ENCODE measurements at places on chromosomes 7 and 10.

DNA sequence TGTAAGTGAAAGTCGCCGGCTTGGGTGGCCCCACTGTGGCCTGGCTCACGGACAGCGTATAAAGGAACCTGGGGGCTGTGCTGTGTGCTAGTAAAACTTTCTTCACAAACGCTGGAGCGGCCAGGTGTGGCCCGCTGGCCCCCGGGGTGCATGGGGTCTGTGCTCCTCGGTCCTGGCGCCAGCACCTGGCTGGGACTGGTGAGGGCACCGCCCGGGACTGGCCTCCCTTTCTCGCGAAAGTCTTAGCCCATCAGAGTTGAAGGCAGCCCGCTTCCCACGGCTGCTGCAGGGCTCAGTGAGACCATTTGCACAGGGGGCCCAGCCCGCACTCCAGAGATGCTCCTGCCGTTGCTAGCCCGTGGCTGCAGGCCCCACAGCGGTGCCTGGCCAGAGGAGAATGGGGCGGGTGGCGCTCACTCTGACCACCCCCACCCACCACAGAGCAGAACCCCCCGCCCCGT is 5.8 kb downstream of the PWWP2B start:
- no peak for DNase-seq

DNA sequence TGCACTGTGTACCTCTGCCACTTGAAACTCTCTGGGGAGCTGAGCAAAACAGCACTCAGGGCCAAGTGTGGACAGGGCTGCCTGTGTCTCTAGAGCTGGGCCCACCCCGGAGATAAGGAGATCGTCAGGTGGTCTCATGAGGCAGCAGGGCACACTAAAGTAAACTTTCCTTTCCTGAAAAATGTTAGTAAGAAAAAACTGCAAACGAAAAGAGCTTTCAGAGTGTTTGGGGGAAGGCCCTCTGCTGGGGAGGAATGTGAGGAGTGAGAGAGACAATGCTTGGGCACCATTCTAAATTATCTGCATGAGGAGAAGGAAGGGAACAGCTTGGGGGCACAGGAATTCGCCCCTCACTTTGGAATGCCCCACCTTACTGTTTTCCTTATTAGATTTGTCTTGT is 127.7 kb downstream of the ATXN7L1 start:
- no peak for DNase-seq

GRCh38 chr10:104259999-104260774 is 5.5 kb downstream of the GSTO1 start:
- no peak for DNase-seq

DNA sequence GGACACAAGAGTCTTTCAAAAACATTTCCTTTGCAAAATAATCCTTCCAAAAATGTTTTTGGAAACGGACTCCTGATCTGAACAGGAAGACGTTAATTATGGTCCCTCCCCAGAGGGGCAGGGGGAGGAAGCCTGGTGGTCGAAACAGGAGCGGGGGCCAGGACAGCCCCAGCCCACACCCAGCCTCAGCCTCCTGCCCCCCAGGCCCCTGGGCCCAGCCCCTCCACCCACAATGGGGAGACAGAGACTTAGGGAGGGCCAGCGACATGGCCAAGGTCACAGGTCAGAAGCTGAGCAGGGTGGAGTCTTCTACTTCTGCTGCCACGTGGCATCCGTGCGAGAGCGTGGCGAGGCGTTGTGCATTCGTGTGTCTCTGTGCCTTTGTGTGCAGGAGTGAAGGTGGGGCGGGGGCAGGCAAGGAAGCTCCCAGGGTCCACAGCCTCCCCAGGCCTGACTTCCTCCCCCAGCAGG is 14.0 kb upstream of the GRIFIN start:
- DNase-seq, result no peak

- DNase-seq, result no peak
Observed at GRCh38 chr10:97612386-97612785, 20.9 kb downstream of the MORN4 start.

- DNase-seq, result no peak
Observed at GRCh38 chr7:17617857-17618651, 319.6 kb downstream of the AHR start.

GRCh38 chr7:138137423-138138171 is 61.3 kb downstream of the AKR1D1 start:
- DNase-seq, result no peak

DNA sequence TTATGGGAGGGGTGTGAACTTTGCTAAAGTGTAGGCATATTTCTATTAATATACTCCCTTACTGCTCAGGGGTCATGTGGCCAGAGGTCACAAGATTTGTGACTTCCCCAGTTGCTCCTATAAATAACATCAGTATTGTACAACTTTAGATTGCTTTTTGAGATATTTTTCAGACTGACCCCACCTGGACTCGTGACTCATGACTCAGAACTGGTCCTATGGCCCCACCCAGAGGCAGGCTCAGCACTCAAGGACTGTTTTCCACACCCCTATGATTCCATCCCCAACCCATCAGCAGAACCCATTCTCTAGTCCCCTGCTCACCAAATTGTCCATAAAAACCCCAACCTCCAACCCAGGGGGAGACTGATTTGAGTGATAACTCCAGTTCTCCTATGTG is 2.7 kb upstream of the CUL2 start:
- no peak for DNase-seq

GRCh38 chr7:37719077-37719476 is 35.5 kb downstream of the GPR141 start:
- no peak for DNase-seq

- no peak for DNase-seq
Observed at GRCh38 chr7:117349570-117349969, 26.7 kb upstream of the WNT2 start.

GRCh38 chr7:19295376-19295775 is 150.2 kb upstream of the FERD3L start:
- DNase-seq, result no peak

DNA sequence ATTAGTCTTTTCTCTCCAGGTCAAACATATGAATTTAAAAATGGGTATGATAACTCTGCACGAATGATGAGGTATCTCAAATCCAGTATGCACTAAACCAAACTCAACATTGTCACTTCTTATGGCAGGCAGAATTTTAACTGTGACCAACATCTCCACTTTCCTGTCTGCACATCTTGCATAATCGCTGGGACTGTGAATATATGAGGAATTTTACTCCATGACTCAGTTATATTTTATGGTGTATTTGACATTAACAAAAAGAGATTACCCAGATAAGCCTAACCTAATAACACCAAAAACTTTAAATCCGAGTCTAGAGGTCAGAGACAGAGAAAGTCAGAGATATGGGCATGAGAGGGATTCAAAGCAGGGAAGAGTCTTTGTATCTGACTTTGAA is 454.5 kb upstream of the SEMA3D start:
- no peak for DNase-seq

GRCh38 chr7:107874605-107875446 is 16.2 kb upstream of the DLD start:
- no peak for DNase-seq

- DNase-seq, result no peak
Observed at GRCh38 chr7:138352570-138353461, 107.2 kb upstream of the TRIM24 start.

GRCh38 chr10:62056219-62056618 is 154.7 kb downstream of the ARID5B start:
- no peak for DNase-seq

- DNase-seq, result no peak
Observed at GRCh38 chr7:44327981-44328380, 2.6 kb upstream of the CAMK2B start.

DNA sequence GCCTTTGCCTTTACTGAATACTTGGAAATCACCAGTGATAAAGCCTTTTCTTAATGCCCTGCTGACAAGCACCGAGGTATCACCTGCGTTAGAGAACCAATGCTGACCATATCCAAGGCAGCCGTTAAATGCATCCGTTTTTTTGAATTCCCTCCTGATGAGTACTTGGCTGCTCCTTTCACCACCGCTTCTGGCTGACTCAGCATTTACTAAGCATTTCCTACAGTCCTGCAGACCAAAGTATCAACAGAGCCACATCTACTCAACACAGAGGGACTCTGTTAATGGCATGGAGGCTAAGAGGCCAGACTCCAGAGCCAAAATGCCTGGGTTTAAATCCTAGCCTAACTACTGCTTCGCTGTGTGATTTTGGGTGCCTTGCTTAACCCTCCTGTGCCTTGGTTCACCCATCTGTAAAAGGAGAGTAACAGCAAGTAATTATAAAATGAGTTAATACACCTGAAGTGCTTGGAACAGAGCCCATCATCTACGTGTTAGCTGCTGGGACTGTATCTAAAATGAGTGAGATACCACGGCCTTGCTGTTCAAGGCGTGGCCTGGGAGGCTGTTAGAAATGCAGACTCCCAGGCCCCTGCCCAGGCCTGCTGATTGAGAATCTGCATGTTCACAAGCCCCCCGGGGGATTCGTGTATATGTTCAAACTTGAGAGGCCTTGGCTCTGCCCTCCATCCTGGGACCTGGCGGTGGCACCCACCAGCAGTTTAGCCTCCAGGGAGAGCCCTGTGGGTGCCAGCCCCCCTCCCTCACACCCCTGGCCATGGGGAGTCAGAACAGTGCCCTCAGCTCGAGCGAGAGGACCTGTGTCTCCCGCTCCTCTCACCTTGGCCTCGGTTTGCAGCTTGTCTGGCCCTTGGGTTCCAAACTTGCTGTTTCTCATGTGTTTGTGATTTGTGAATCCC is 30.8 kb upstream of the EFCAB10 start:
- no peak for DNase-seq

GRCh38 chr7:418636-419280 is 100.9 kb downstream of the PDGFA start:
- no peak for DNase-seq

DNA sequence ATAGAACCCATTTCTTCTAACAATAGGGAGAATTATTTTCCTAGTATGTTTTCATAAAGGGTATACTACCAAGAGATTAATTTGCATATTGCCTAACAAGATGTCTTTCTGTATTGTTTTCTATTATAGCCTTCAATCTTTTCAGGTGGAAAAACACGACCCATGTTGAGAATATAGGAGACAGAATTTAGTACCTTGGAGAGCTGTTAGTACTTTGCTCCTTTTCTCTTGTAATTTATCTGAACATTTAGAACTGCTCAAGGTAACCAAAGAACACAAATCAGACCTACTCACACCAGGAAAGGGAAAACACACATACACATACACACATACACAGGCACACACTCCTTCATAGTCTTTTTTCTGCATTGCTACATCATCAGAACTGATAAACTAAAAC is 7.8 kb upstream of the TRDMT1 start:
- DNase-seq, result no peak

DNA sequence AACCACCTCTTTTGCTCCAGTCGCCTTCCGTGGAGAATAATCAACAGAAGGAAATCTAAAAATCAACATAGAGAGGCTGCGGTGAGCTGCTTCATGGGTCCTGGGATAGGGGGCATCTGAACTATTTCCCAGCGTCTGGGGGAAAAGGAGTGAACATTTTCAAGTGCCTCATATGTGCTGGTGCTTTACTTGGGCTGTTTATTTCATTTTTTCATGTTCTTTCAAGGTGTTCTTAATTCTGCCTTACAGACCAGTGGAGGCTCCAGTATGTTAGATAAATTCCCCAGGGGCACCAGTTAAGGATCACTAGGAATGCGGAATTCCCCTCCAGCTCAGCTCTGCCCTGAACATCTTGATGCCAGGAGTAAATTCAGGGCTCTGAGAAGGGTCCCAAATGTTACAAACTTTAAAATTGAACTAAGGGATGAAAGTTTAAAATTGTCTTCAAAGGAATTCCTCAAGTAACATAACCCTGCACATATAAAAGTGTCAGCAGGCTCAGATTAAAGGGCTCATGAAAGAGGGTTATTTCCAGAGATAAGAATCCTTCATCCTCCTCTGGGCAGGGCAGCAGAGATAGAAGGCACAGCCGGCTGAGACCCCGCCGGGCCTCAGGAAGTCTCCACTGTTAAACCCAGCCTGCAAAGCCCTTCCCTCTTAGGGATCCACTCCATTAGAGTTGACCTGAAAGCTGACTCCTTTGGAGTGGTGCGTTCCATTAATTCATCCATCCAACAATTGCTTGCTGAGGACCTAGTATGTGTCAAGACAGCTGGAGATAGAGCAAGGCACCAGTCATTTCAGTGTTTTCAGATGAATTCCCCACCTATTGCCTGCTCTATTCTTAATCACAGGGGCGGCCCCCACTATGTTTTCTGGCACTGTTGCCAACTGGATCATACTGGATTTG is 345.8 kb downstream of the KCNMA1 start:
- no peak for DNase-seq

- no peak for DNase-seq
Observed at GRCh38 chr10:520402-520787, 169.1 kb downstream of the DIP2C start.

GRCh38 chr10:89390476-89391225 is 1.8 kb upstream of the IFIT1 start:
- DNase-seq, result no peak

DNA sequence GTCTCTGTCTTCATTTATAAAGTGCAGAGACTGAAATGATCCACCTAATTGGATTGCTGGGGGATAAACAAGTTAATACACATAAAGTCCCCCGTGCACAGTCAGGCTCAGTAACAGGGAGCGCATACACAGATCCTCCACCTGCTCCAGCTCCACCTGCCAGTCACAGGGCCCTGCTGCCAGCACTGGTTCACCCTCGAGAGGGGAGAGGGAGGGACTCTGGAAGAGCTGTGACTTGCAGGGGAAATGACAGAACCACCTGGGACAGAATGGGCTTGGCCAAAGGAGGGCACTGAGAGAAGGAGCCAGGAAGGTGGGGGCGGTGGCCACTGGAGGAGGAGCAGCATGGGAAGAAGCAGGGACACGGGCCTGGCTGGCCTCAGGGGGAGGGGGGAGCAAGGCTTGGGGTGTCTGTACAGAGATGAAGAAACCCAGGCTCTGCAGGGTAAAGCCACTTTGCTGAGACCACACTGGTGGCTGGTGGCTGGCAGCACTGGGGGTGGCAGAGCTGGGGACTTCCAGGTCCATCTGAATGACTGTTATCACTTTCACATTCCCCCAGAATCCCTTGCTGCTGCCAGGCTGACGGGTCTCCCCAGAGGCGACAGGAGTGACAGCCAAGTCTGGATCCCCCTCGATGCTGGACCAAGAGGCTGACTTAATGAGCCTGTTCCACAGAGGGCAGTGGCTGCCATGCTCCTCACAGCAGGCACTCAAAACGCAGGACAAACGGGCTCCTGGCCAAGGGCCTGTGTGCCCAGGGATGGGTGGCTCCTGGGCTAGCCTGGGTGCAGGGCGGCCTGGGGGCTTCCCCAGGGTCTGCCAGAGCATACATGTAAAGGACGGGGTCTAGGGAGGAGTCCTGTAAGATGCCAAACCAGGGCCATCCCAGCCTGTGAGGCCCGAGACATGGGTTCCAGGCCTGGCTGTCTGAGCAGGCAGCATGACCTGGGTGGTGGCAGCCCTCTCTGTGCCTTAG is 151.1 kb downstream of the SH3PXD2A start:
- DNase-seq, result no peak

- DNase-seq, result no peak
Observed at GRCh38 chr7:148334441-148334956, 256.1 kb upstream of the C7orf33 start.

- no peak for DNase-seq
Observed at GRCh38 chr10:79930751-79931150, 18.2 kb downstream of the SFTPD start.

Measured in coronary artery (tissue), 2 donors.